Activated CD4-positive, CD25-positive, alpha-beta regulatory T cell (primary cell): ENCODE measurements at places on chromosomes 13 and 19.

GRCh38 chr19:33465371-33465770 is 56.2 kb downstream of the PEPD start:
- no peak for DNase-seq

DNA sequence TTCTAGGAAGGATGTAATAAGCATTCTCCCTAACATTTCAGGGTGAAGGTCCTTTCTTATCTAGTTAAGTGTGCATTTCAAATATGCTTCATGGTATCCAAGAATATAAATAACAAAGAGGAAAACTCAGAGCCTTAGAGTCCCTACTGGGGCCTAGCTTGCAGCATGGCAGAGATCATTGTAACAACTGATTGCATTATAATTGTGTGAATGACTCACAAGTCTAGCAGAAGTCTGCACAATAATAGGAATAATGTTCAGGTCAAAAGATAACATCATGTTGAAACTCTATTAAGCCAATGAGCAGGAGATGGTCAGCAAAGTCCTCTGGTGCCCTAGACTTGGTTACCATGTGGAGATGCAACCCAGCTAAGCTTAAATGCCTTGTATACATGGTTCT is 3.4 kb downstream of the POSTN start:
- DNase-seq: no peak

GRCh38 chr19:49395581-49396407 is 7.7 kb downstream of the KASH5 start:
- DNase-seq: no peak

DNA sequence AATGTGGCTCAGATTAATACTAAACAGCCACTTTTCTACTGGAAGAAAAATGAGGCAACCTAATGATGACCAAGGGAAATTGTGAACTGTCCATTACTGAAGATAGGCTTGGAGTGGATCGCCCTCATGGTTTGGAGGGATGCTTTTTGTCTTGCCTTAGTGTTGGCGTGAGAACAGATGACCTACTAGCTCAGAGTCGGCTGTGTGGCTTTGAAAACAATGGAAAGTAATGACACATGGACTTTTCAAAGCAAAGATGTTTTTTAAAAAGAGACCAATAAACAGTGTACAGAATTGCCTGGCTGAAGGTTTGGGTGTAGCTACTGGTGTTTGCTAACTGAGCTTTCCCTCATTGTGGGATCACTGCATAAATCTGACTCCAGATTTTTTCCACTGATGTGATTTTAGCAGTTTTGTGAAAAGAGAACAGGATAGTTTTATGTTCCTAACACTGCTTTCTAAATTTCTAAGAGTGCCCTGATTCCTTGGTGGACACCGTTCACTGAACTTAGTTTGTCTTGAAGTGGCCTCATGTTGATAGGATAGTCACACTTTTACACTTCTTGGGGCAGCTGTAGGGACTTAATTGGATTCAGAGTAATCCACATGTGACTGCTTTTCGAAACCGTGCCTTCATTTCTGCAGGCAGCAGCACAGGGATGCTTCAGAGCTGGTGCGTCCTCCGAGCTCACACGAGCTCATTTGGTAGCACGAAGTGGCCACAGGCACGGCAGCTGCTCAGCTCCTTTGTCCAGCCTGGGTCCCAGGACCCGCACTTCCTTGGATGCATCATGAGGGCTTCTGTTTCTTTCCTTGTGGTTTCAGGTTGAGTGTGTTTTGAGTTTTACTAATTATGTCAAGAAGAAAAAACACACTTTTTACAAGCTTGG is 4.3 kb downstream of the CEBPG start:
- DNase-seq: no peak
